ENCODE measurements at places on chromosomes 1 and 21. TPM values are rescaled to one million over a fixed set of nuclear protein-coding genes. Genes with fewer than 3 reads are reported as not detected.

Gene TLCD4
- total RNA-seq: 78.6 TPM

Gene NIBAN1
- 5.5 TPM for total RNA-seq

Gene VAV3
- total RNA-seq: 4.7 TPM

Gene ZNF593OS
- not detected for total RNA-seq
